SK-MEL-5 (cell line): ENCODE measurements at places on chromosomes 7 and 10.

- no peak for DNase-seq
Measured at GRCh38 chr7:135283959-135284638, 50.5 kb downstream of the STRA8 start.

DNA sequence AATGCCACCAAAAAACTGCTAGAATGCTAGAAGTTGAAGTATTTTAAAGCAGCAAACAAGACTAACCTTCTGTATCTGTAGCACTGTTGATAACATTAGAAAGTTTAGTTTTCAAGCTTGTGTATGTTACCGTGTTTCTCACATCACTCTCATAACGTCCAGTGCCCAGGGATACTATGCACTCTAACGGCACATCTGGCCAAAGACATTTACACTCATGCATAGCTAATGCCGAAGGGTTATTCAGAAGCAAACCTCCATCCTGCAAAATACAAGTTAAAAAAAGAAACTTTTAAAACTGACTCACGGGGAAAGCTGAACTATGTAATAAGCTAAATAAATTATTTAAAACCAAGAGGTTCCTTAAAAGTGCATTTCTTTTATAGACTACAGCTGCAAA is 22.9 kb upstream of the NRCAM start:
- DNase-seq, result no peak

- no peak for DNase-seq
Measured at GRCh38 chr7:41869596-41869995, 166.7 kb upstream of the INHBA start.

DNA sequence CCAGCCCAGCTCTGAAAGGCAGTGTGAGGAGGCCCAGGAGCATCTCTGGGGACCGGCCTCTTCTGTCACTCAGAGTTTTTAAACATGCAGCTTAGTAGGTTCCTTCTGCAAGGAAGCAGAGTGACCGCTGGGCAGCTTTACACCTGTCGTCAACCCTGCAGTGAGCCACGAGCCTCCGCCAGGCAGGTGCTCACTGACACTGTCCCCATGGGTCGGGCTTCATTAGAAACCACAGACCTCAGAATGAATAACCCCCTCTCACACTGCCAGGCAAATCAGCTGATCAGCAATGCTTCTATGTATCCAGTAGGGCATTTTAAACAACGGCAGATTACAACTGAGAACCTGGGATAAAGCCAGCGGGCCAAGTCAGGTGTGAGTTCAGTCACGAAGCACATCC is 106.1 kb downstream of the MAD1L1 start:
- no peak for DNase-seq

DNA sequence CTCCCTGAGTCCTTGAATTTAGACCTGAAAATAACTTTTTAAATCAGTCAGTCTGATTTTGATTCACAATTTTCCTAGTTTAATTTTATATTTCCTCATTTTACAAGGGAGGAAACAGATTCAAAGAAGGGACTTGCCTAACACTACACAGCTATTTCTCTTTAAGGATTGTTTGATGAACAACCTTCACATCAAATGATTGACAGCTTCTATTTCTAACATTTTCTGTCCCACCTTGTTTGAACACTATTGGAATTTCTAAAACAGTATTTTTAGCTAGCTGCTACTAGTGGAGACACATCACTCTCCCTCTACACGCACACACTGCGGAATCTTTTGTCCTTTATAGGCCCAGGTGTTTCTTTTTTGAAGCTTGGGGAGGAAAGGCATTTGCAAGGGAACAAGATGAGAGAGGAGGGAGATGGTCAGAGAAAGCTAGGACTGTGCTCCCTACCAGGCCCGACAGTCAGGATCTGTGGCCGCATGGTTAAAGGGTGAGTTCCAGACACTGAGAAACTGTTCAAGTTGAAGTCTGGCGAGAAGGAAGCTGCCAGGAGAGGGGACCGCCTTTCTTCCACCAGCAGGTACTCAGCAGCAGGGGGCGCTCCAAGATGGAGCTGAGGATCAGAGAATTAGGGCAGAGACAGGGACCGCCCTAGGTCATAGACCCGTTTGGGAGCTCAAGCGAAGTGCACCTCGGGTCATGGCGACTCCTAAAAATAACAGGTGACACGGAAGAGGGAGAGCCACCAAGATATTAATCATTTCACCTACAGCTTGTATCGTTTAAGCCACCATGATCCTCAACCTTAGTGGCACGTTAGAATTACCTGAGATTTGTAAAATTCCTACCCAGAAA is 49.7 kb downstream of the DNAJC12 start:
- DNase-seq, result peak; percentile 81

DNA sequence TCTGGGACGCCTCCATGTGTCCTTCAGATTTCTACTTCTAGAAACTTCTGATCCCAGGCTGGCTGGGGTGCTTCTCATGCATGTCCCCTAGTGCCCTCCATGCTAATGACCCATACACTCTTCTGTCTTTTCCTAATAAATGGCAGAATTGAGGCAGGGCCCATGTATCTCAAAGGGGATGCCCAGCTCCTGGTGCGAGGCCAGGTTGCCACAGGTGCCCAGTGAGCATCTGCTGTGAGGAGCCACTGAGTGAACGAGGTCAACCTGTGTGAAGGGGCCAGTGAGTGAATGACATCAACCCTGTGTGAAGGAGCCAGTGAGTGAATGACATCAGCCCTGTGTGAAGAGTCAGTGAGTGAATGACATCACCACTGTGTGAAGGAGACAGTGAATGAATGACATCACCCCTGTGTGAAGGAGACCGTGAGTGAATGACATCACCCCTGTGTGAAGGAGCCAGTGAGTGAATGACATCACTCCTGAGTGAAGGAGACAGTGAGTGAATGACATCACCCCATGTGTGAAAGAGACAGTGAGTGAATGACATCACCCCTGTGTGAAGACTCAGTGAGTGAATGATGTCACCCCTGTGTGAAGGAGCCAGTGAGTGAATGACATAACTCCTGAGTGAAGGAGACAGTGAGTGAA is 478.9 kb downstream of the PTPRN2 start:
- no peak for DNase-seq

- no peak for DNase-seq
Measured at GRCh38 chr7:34181271-34181958, 276.1 kb downstream of the BMPER start.

DNA sequence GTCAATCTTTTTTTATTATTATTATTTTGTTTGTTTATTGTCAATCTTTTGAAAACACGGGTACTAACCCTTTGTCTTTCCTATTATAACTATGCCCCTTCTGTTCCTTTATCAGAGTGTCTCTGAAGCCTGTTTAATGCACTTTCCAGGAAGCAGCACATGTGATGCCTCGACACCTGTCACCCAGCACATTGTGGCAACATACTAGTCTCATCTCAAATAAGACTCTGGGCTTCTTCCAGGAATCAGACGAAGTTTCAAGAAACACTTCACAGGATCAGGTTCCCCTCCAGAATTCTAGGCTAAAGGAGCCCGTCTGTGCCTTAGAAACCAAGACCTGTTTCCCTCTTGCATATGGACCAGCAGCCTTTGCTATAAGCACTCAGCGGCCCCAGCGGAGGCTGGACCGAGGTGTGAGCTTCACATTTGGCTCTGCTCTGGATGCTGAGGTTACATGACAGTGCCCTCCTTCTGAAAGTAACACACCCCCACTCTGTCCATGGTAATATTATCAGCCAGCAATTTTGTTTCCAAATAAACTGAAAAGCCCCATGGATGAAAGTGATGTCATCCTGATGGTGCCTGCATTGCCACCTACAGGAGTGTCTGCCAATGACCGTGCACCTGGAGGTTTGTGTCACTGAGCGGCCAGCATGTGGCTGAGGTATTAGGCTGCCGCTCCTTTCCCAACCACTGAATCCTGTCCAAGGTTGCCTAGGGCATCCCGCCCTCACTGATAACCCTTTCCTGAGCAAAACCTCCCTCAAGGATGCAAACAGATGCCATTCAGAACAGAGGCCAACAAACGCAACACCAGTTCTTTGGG is 38.1 kb downstream of the MKI67 start:
- DNase-seq, result no peak

DNA sequence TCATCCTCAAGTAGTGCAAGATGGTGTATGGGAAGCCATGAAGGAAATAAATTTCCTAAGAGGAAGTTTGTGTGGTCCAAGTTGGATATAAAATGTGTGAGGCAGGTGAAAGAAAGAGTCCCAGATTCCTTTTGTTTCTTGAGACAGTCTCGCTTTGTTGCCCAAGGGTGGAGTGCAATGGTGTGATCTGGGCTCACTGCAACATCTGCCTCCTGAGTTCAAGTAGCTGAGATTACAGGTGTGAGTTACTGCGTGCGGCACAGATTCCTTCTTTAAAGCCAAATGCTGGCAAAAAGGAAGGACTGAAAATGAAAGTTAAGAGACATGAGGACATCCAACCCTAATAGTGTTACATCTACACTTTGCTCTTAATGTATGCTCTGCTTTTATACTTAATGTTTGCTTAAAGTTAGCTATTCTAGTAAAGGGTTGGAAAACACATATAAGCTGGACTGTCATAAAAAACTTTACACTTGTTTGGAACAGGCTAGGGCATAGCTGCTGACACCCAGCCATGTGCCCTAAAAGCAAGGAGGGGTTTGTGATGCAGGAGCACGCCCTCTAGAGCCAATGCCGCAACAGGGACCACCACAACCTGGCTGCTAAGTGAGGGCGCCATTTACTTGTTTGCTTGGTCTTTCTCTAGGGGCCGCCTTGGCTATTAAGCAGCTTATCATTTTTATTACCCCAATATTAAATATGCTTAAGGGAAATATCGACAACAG is 34.5 kb downstream of the CLEC2L start:
- peak; percentile 40 for DNase-seq

- DNase-seq, result no peak
Measured at GRCh38 chr7:136640977-136641376, 227.5 kb upstream of the CHRM2 start.

DNA sequence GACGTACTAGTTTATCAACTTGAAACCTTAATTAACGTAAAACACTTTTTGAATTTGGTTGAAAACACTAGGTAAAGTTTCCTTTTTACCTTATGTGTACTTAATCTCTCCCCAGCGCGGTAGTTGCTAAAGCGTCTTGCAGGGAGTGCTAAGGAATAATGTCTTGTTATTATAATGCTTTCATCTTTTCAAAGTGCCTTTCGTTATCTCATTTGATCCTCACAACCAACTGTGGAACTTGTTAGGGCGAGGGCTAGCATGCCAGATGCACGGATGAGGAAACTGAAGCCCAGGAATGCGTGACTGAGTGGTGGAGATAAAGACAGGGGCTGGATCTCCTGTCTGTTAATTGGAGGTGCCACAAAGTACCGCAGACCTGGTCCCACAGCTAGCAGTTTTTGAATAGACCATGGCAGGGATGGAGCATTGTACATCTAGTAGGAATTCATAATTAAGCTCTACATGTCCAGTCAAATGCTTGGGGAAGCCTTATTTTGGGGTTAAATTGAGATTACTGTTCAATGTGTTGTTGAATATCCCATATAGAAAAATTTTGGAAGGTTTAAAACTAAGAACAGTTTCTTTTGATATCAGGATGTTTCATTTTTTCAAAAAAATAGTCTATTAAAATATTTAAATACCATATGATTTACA is 234.3 kb downstream of the SH2D4B start:
- no peak for DNase-seq

GRCh38 chr7:87344446-87344845 is 1.0 kb upstream of the CROT start:
- no peak for DNase-seq

GRCh38 chr7:151876899-151877777 is at the start of gene PRKAG2:
Gene PRKAG2, minus strand, starts transcription at chr7:151877115. Its CDS starts 495 bp downstream, at chr7:151876620.
- peak; percentile 56 for DNase-seq

DNA sequence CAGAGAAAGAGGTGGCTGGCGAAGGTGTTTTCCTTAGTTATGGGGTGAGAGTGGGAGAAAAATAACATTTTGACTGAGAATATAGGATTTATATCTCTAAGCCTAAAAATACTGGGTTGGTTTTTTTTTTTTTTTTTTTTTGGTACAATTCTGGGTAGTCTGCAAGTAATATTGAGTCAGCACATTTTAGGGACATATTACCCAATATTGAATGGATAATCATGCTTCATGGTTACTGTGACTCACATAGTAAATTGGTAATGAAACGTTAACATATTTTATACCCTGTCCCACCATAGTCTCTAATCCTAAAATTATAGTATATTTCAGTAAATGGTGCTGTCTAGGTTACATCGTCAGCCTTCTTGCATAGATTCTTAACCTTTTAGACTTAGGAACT is 91.4 kb downstream of the TPST1 start:
- DNase-seq, result no peak

DNA sequence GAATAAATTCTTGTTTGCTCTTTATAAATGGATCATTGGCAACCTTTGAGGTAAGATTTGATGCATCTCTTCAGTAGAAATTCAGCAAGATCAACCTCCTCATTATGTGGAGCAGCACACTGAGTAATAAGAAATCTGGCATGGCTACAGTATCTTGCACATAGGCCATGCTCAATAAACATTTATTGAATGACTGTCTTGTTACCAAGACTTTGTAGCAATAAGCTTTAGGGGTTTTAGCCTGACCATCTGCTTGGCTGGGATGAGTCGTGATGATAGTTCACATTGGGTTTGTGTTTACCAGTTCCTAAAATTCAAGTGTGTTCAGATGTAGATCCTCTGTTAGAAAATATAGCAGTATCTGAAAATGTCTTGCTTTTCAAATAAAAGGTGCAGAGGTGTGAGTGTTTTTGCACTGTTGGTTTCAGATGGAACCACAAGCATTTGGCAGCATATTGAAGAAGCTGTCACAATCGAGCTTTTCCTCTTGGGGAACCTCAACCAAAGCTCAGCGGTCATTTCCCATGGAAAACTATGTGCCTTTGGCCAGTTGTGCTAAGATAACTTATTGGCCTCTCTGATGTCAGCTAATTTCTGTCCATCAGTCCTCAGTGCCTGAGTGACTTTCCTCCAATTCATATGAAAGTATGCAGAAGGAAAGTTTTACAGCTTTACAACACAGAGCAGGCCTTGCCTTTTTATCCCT is 442.6 kb downstream of the GFRA1 start:
- no peak for DNase-seq

DNA sequence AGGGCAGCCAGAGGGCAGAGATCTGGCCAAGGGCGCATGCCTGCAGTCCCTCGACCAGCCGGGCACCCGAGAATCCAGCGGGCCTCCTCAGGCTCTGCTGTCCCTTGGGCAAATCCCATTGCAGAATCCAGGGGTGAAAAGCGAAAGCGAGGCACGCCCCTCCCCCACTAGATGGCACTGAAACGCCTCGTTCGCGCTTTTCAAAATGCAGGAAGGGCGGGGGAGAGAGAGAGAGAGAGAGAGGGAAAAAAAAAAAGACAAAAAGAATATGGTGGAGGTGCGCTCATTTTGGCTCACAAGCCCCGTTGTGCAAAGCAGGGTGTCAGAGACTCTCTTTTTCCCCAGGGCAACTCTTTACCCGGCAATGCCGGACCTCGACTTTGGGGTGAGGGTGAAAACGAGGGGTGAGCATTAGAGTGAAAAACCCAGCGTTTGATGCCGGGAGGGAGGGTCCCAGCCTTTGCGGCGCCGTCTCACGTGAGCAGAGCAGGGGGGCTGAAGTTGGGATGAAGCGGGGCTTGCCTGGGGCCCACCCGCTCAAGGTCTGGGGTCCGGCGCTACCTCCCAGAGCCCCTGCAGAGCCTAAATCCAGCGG is 2.5 kb upstream of the TMEM178B start:
- peak; percentile 79 for DNase-seq

- peak; percentile 99 for DNase-seq
Measured at GRCh38 chr7:127950233-127950935, 80.9 kb downstream of the LRRC4 start.

- no peak for DNase-seq
Measured at GRCh38 chr7:85469446-85470010, 282.7 kb upstream of the SEMA3D start.

GRCh38 chr7:2913760-2914387 is 69.8 kb upstream of the GNA12 start:
- no peak for DNase-seq

- DNase-seq, result peak; percentile 68
Measured at GRCh38 chr10:73772281-73773151, 9.3 kb upstream of the CHCHD1 start.
